CD4-positive, alpha-beta T cell treated with Interleukin-17A for 1 hour (primary cell): ENCODE measurements at places on chromosomes 12 and 14.
A peak's percentile ranks its signal among the peaks of the same experiment; 100 is the strongest.

DNA sequence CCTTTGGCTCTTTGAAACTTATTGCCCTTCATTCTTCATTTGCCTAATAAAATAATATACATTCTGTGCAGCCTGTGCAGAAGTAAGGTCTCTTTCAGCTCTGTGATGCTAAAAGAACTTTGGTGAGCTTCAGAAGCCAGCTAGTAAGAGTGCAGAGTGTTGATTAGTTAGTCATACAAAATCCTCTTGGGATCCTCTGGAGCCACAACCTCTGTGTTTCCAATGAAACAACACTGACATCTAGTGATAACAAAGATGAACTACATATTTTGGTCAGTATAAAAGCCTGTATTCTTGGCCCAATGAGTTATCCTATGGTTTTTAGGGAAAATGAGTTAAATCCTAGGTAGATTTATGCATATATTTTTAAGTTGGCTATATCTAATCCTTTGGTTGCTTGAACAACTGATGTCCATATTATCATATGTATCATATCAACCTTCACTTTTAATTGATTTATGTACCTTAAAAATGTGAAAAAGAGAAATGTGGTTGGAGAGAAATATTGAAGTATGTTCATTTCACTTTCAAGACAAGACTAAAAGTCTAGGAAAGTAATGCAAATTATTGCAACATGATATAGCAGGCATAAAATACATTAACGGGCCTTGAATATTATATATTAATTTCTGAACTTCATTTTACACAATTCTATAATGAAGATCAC, 158.4 kb downstream of the KLHL28 start:
- peak; percentile 25 for DNase-seq

GRCh38 chr12:28830491-28830890, 318.6 kb upstream of the FAR2 start:
- DNase-seq: no peak

DNA sequence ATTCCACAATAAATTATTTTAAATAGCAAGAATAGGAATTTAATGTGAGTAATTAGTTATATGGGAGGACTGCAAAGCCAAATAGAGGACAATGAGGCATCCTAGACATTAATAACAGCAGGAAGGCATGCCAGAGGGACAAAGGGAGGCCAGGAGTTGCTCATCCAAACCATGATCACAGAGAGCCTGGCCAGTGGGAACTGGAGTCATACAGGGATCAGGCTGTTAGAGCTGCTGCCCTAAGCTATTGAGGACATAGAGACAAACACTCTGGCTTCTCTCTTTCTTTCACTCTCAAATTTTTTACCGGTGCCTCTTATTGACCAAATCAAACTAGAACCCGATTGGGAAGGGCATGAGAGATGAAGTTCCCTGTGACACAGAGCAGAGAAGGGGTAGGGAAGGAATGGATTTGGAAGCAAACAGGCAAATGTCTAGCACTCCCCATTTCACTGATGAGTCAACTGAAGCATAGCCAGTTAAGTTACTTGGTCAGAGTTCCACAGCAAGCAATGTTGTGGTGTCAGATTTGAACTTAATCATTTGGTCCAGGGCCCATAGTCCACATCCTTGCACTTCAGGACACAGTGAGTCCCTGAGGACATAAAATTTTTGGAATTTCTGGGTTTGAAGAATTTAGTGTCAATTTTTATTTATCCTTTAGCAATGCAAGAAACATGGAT, 17.9 kb upstream of the CFAP54 start:
- no peak for DNase-seq

GRCh38 chr12:44384136-44384535, 492.0 kb downstream of the NELL2 start:
- DNase-seq: no peak

DNA sequence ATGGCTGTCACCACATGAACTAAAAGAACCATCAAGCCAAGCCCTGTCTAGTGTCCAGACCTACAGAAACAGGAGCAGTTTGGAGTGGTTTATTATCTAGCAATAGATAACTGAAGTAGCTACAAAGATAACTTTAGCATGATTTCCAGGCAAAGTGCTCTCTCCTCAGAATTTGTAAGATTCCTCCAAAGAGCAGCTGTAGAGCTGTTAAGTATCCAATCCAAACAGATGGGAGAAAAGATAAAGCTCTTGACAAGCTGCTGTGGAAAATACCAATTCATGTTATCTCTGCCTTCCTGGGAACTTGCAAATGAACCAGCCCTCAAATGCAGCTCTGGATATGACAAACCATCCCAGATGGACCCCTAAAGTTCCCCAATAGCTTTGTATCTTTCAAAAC, 78.9 kb upstream of the RESF1 start:
- DNase-seq: no peak
